ENCODE measurements at places on chromosomes 6 and 20.

- DNase-seq: no peak
Measured at GRCh38 chr20:2750491-2751251, 49.8 kb downstream of the CPXM1 start.

DNA sequence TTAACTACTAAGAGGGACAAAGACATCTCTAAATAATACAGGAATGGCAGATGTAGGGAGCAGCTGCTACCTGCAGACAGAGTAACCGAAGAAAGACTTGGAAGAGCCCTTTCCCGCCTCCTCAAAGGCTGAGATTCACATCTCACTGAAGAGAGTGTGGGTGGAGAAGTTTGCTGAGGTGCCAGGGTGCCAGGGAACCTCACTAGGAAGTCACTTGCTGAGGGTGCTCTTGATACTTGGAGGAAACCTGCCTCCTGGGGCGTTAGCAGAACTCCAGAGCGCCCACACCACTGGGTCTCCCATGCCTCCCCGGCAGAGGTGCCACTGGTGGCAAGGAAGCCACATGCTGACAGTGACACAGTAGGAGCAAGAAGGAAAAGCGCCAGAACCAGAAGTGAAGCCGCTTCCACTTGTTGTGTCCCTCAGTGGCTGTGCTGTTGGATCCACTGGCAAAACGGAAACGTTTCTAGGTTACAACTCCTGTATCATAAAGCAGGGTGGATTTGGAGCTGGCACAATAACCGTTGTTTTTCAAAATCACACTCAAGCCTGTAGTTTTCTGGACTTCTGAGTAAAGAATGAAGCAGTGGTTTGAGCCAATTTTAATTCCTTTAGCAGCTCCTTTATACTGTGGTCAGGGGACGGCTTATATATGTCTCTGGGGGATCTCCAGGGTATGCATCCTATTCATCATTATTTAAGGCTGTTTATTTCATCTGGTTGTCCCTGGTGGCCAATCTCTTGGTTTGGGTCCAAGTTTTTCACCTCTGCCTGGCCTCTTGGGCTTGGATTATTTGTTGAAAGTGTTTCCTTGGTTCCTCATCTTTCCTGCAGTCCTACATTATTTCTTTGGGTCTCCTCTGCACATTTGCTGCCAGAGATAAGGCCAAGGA is 64.5 kb downstream of the CDC5L start:
- DNase-seq: no peak

DNA sequence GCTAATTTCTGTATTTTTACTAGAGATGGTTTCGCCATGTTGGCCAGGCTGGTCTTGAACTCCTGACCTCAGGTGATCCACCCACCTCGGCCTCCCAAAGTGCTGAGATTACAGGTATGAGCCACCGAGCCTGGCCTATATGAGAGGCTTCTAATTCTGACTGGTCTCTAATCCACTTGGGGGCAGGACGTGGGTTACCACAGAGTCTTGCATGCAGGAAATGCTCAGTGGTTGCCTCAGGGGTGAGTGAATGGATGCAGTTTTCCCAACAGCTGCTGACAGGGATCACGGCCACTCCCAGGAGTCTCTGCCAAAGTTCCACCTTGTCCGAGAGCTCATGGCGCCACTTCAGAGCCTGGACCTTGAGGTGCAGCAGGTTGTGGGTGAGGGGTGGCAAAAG is 6.4 kb upstream of the FANCE start:
- DNase-seq: no peak

DNA sequence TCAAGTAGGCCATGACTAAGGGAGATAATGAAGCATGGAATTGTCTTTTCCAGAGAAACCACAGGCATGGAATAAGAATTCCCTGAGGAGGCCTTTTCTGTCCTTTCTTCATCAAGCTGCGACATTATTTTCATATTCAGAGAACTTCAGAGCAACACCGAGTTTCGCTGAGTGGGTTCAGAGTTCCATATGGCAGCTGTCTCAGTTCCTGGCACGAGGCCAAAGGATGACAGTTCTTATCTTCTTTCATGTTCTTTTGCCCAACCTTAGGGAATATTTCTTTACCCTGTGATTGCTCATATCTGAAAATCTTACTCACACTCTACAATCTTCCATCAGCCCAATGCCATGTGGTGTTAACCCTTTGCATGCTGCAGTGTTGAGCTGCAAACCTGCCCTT is 135.3 kb upstream of the BMP2 start:
- DNase-seq: no peak

DNA sequence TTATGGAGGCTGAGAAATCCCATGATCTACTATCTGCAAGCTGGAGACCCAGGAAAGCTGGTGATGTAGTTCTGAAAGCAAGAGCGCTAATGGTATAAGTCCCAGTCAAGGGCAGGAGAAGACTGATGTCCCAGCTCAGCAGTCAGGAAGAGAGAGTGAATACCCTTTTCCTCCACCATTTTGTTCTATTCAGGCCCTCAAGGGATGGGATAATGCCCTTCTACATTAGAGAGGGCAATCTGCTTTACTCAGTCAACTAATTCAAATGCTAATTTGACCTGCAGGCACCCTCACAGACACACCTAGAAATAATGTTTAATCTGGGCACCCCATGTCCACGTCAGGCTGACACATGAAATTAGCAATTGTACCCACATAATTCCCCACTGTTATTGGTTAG is 10.8 kb upstream of the FYN start:
- DNase-seq: no peak

DNA sequence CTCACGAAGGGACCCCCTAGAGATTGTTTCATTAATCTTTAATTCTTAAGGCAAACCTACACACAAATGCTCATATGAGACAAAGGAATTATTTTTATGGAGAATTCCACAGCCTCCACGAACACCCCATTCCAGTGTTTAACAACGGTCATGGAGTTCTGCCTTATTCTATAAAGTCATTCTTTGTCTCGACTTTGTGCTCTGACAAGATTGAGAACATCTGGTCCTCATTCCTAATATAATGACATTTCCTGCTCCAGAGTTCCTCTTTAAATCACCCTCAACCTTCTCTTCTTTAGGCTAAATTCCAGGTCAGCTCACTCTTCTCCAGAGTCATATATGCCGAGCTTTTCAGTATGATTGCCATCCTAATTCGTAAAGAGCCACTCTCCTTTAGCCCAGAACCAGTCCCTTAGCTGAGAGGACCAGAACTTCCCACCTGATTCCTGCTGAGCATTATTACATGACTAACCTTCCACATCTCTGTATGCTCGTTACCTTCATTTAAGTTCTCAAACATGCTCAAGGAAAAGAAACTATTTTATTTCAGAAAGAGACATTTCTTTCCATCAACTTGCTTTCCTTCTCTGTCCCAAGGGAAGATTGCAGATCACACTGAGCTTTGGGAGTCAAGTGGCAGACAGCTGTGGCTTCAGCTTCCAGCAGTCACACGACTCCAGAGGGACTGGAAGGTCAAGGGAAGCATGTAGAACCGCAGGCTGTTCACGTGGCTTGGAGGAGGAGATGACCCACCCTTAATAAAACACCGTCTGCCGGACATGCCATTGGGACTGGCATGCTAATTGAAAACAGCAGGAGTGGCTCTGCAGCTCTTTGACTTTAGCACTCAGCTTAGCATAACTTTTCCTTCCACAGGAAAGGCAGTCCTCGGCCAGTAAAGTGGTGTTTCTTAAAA is 467.1 kb upstream of the HSF2 start:
- no peak for DNase-seq

GRCh38 chr6:137424251-137424650 is 69.9 kb downstream of the OLIG3 start:
- no peak for DNase-seq

DNA sequence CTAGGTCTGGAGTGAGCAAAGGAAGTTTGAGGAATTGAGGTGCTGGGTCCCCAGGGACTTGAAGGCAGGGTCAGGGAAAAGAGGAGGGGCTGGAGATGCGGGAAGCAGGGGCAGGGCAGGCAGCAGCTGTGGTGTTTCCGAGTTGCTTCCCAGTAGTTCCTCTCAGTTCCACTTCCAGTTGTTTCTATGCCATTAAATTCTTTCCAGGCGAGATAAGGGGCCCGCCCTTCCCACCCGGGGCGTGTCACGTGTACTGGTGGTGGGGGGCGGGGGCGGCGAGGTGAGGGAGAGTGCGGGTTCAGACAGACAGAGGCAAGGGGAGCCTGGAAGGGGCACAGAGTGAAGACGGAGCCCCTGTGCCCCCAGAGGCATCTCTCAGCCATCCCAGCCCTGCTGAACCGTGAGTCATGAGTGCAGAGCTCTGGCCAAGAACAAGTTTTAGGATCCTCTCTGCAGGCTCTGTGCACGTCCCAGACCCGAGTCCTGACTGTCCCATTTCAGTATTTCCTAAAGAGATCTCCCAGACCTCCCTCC is 977 bp downstream of the TNXB start:
- no peak for DNase-seq

DNA sequence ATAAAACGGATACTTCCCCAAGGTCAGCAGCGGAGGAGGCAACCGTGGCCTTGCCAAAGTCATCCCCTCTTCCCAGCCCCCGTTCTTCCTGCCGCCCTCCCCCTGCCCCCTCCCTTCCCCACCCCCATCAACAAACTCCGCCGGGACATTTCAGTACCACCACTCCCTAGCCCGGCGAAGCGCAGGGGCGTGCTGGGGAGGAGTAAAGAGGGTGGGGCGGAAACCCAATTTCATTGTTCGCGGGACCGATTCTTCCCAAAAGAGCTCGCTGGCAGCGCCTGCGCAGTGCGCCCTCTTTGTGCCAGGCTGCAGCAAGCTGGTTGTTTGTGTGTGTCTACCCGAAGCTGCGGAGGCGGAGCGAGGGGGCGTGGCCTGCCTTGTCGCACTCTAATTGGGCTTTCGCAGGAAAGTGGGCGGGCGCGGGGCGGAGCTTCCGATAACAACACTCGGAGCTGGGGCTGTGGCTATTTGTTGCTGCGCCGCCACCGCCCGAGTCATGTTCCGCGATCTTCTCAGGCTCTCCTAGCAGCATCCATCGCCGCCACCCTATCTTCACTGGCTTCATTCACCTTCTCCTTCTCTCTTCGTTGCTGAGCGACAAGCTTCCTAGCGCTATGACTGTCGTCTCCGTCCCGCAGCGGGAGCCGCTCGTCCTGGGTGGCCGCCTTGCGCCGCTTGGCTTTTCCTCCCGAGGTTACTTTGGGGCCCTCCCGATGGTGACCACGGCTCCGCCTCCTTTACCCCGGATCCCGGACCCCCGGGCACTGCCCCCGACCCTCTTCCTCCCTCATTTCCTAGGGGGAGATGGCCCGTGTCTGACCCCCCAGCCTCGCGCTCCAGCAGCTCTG is at the start of gene PNRC1:
TSS of gene PNRC1 (plus strand) at position 471 of the 848 bp plus-strand sequence. CDS start at position 615, 144 bp downstream.
- peak; percentile 100 for DNase-seq

- no peak for DNase-seq
Measured at GRCh38 chr20:3932681-3933080, 43.5 kb downstream of the PANK2 start.

GRCh38 chr20:45857882-45858216 is 435 bp downstream of the ZSWIM3 start:
- no peak for DNase-seq

DNA sequence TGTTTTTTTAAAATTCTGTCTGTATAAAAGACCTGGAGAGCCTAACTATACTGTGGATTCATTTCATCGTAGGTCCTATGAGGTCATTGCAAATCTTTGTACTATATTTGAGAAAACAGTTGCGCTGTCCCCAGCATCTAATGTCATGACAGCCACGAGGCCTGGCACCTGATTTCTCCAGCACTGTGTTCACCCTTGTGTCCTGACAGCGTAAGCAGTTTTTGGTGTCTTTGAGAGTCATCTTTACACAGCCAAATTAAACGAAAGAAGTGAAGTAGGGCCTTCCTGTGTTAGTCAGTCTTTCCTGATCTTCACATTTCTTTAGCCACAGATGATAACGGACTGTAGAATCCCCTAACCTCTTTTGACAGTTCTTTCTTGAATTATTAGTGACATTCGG is 70.6 kb upstream of the PHACTR2 start:
- DNase-seq: no peak

DNA sequence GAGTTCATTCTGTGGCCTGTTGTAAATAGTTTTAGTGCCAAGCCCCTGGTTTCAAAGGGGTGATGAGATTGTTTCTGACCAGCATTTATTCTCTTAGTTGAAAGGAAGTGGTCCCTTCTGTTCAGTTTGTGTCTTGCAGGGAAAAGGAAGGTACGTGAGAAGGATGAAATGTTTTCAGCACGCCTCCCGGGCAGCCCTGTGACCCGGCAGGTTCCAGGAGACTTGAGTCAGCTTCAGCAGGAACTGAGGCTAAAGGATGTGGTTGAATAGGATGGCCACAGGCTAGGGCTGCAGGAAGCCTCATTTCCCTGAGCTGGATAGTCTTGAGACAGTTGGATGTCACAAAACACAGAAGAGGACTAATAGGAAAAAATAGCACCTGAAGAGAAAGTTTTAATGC is 132.4 kb upstream of the SYNDIG1 start:
- DNase-seq: no peak

GRCh38 chr6:36969240-36969691 is 14.7 kb downstream of the PI16 start:
- DNase-seq: no peak

DNA sequence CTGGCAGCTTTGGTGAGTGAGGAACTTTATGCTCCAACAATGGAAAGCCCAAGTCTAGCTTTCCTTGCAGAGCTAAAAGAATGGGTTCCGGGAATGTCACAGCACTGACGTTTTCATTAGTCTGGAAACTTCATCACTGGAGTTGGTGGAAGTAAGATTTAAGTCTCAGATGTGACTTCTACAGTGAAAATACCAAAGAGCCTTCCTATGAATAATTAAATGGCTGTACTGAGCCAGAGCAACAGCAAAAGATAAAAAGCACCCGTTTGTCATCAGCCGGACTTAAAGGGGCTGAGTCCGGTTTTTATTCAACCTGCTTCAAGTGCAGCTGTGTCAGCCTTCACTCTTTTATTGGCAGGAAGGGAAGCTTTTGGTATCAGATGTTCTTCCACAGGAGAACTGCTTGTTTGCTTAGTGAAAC is 46.5 kb upstream of the SHLD1 start:
- DNase-seq: no peak

- DNase-seq: no peak
Measured at GRCh38 chr6:151400473-151400872, 9.1 kb upstream of the ZBTB2 start.

DNA sequence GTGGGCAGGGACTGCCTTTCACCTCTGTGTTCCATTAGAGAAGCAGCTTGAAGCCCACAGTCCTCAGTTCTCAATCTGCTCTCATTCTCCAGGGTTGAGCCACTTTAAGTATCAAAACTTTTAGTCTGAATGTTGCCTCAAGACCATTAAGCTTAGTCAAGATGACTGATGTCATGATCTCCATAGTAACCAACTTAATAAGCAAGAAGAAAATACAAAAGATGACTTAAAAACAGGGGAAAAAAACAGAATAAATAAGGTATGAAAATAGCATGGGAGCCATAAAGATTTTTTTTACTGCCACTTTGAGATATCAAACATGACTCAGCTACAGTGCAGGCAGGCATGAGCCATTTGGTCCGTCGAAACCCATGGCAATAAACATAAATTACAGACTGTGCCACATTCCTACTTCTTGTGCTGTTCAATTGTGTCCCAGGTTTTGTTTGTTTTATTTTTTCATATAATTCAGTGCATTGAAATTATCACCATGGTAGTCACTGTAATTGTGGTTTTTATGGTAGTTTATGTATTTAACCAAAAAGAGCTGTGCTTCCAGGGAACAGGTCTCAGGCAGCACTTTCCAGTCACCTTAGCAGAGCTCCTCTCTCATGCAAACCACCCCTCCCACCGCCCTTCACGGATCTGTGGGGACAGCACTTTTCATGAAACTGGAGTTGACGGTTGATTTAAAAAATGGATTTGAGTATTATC is 156.5 kb upstream of the INSM1 start:
- DNase-seq: no peak

GRCh38 chr6:126180585-126180984 is 159.3 kb upstream of the CENPW start:
- DNase-seq: no peak

Data from activated naive CD4-positive, alpha-beta T cell treated with Interleukin-2 at 50 U/mL for 16 hours (primary cell).